GM23248 (cell line): ENCODE measurements at places on chromosomes 4 and X. TPM values are rescaled to one million over a fixed set of nuclear protein-coding genes. Genes with fewer than 3 reads are reported as not detected.

GRCh38 chrX:70485466-70485865 lies 40.8 kb downstream of the DLG3 start:
- no peaks in the 10 kb centered on the region for H3K4me1 ChIP-seq
- no peaks in the 10 kb centered on the region for H3K27me3 ChIP-seq
- no peak overlapping the region for H3K27ac ChIP-seq
- no peaks in the 10 kb centered on the region for H3K36me3 ChIP-seq
- DNase-seq = no peak

GRCh38 chrX:19986531-19986930 lies 4.3 kb downstream of the BCLAF3 start:
- no peak for DNase-seq
- H3K27me3 ChIP-seq = no peaks in the 10 kb centered on the region
- H3K36me3 ChIP-seq = no peaks in the 10 kb centered on the region
- no peak overlapping the region for H3K4me3 ChIP-seq

GRCh38 chrX:38103857-38104812 lies 97.8 kb downstream of the SYTL5 start:
- no peaks in the 10 kb centered on the region for H3K27me3 ChIP-seq
- H3K4me1 ChIP-seq = no peaks in the 10 kb centered on the region
- no peaks in the 10 kb centered on the region for H3K36me3 ChIP-seq
- no peak overlapping the region for H3K4me3 ChIP-seq

GRCh38 chrX:4379071-4379470 lies 665.6 kb upstream of the PRKX start:
- H3K4me3 ChIP-seq = no peak overlapping the region
- H3K4me1 ChIP-seq = no peaks in the 10 kb centered on the region
- DNase-seq = no peak
- H3K27ac ChIP-seq = no peak overlapping the region

DNA sequence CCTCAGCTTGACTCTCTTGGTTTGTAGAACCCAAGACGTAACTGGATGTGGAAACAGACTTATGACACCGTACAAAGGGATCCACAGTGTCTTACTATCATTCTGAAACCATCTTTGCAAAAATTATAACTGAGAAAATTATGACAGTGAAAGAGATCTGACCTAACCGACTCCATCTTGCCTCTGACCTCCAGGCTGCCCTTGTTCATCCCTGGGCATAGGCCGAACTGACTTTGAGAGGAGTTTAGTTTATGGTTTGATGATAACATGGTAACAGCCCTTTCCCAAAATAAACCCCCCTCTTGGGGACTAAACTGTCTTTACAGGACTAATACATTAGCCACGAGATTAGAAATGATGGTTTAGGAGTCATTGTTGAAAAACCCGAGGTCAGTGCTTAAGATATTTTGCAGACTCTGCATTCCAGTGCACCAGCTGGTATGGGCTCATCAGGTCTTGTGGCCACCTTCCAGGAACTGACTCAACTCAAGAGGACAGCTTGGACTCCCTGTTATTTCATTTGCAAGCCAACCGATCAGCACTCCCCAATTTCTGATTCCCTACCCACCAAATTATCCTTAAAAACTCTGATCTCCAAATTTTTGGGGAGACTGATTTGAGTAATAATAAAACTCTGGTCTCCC lies 49.6 kb downstream of the CASP3 start:
- H3K4me1 ChIP-seq = no peaks in the 10 kb centered on the region; the same call in 1 of the 2 replicates
- H3K4me3 ChIP-seq = no peak overlapping the region
- 0 out of 2 replicates have a peak overlapping the region, but pooled peaks have one; percentile 7 for H3K27ac ChIP-seq
- DNase-seq = peak; percentile 89
- no peaks in the 10 kb centered on the region for H3K36me3 ChIP-seq

GRCh38 chr4:94365304-94365703 lies 22.7 kb upstream of the HPGDS start:
- no peak overlapping the region for H3K4me3 ChIP-seq
- no peak overlapping the region for H3K27ac ChIP-seq
- DNase-seq = no peak
- no peaks in the 10 kb centered on the region for H3K4me1 ChIP-seq
- H3K27me3 ChIP-seq = no peaks in the 10 kb centered on the region; the same call in 1 of the 2 replicates

- peak overlapping the region; percentile 53 for H3K27ac ChIP-seq
- no peaks in the 10 kb centered on the region; the same call in 1 of the 2 replicates for H3K36me3 ChIP-seq
- DNase-seq = no peak
- no peaks in the 10 kb centered on the region for H3K27me3 ChIP-seq
Measured at GRCh38 chrX:134544513-134545151, 84.7 kb downstream of the HPRT1 start.

GRCh38 chrX:54891573-54891972 lies 29.1 kb upstream of the TRO start:
- H3K4me3 ChIP-seq = no peak overlapping the region
- no peaks in the 10 kb centered on the region for H3K4me1 ChIP-seq
- DNase-seq = peak; percentile 52

- no peaks in the 10 kb centered on the region for H3K36me3 ChIP-seq
- H3K4me1 ChIP-seq = no peaks in the 10 kb centered on the region
- no peaks in the 10 kb centered on the region for H3K27me3 ChIP-seq
- no peak overlapping the region for H3K27ac ChIP-seq
- no peak overlapping the region for H3K4me3 ChIP-seq
Measured at GRCh38 chr4:9933956-9934355, 87.3 kb downstream of the SLC2A9 start.

GRCh38 chr4:170599894-170600293 lies 510.1 kb upstream of the AADAT start:
- no peaks in the 10 kb centered on the region for H3K27me3 ChIP-seq
- no peaks in the 10 kb centered on the region for H3K4me1 ChIP-seq
- no peak overlapping the region for H3K27ac ChIP-seq
- no peaks in the 10 kb centered on the region for H3K36me3 ChIP-seq
- no peak for DNase-seq
- no peak overlapping the region for H3K4me3 ChIP-seq

DNA sequence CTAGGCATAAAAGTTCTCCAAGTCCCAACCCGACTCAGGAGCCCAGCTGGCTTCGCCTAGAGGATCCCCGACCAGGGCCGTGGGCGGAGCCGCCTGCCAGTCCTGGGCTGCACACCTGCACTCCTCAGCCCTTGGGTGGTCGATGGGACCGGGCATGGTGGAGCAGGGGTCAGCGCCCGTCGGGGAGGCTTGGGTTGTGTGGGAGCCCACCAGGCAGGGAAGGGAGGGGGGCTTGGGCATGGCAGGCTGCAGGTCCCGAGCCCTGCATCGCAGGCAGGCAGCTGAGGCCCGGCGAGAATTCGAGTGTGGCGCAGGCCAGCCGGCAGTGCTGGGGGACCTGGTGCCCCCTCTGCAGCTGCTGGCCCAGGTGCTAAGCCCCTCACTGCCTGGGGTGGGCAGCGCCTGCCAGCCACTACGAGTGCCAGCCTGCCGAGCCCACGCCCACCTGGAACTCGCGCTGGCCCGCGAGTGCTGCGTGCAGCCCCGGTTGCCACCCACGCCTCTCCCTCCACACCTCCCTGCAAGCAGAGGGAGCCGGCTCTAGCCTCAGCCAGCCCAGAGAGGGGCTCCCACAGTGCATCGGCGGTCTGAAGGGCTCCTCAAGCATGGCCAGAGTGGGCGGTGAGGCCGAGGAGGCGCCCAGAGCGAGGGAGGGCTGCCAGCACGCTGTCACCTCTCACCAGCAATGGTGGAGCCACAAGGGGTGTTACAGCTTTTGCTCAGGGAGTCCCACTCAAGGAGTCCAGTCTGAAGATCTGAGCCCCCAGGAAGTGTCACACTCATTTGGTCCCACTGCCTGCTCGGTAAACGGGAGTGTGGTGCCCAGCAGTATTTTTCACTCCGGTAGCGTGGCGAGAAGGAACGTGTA lies 38.9 kb downstream of the SPRY1 start:
- H3K27me3 ChIP-seq = no peaks in the 10 kb centered on the region; the same call in 1 of the 2 replicates
- H3K36me3 ChIP-seq = no peaks in the 10 kb centered on the region
- no peak overlapping the region for H3K4me3 ChIP-seq
- no peaks in the 10 kb centered on the region for H3K4me1 ChIP-seq
- H3K27ac ChIP-seq = no peak overlapping the region
- no peak for DNase-seq

DNA sequence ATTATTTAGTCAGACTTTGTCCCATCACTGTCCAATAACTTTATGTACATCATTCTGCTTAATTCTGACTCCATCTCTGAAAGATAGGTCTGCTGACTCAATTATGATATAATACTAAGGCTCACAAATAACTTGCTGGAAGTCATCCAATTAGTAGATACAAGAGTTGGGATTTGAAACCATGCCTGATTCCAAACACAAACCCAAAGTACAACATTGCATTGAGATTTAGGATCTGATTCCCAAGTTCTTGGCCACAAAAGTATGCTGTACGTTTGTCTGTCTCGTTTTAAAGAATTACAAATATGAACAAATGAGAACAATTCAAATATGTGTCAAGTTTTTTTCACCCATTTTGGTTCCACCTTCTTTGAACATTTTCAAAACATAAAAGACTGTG lies 108.8 kb downstream of the AMELX start:
- H3K27ac ChIP-seq = no peak overlapping the region
- H3K4me3 ChIP-seq = no peak overlapping the region
- H3K27me3 ChIP-seq = no peaks in the 10 kb centered on the region
- no peak for DNase-seq

DNA sequence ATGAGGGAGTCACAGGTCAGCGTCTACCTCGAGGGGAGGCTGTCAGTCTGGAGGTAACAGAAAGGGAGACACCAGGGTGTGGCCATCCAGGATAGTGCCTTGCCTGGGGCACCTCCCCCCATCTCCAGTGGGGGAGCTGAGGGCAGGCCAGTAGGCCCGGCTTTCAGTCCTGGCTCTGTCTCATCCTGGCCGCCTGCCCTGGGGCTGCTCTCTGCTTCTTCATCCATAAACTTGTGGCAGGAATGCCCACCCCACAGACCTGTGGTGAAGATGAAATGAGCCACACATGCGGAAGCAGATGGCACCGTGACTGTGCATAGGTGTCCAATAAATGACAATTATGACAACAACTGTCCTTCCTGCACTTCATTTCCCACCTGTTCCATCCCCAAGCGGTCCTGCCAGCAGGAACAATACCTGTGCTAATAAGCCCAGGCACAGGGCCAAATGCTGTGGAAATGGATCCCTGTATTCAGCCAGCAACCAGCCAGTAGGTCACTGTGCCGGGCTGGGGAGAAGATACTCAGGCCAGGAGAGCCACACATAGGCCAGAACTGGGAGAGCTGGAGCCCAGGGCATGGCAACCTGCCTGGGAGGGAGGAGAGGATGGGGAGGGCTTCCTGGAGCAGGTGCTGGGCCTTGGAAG lies 30.2 kb downstream of the TRO start:
- no peaks in the 10 kb centered on the region for H3K4me1 ChIP-seq
- no peaks in the 10 kb centered on the region for H3K27me3 ChIP-seq
- no peak for DNase-seq
- H3K27ac ChIP-seq = no peak overlapping the region
- no peak overlapping the region for H3K4me3 ChIP-seq

DNA sequence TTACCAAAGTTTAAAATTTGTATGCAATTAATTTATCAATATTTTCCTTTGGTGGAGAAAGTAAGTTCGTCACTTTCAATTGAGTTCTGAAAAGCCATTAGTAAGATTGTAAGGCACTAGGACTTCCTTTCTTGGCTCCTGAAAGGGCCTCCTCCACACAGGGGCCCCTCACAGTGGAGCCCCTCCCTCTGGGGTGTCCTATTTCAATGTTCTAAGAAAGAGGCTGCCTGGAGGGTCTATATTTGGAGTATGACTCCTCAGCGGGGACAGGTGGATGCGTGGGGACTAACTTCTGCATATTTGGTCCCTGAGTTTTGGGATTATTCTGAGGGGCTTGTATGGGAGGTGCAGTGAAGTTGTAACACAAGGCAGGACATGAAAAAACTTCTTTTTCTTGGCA lies 1.6 kb upstream of the ARMCX4 start:
- H3K36me3 ChIP-seq = no peaks in the 10 kb centered on the region
- H3K27ac ChIP-seq = no peak overlapping the region
- no peaks in the 10 kb centered on the region for H3K4me1 ChIP-seq
- no peak for DNase-seq

- H3K27ac ChIP-seq = no peak overlapping the region
- no peaks in the 10 kb centered on the region for H3K27me3 ChIP-seq
- no peak for DNase-seq
- H3K4me1 ChIP-seq = peaks cover 6% of the 10 kb centered on the region
Measured at GRCh38 chr4:38710053-38710452, 46.1 kb downstream of the KLF3 start.

- no peaks in the 10 kb centered on the region for H3K27me3 ChIP-seq
- H3K27ac ChIP-seq = no peak overlapping the region
- no peak for DNase-seq
- no peaks in the 10 kb centered on the region for H3K4me1 ChIP-seq
- H3K36me3 ChIP-seq = no peaks in the 10 kb centered on the region
Measured at GRCh38 chr4:102064747-102065442, 274.4 kb downstream of the BANK1 start.

DNA sequence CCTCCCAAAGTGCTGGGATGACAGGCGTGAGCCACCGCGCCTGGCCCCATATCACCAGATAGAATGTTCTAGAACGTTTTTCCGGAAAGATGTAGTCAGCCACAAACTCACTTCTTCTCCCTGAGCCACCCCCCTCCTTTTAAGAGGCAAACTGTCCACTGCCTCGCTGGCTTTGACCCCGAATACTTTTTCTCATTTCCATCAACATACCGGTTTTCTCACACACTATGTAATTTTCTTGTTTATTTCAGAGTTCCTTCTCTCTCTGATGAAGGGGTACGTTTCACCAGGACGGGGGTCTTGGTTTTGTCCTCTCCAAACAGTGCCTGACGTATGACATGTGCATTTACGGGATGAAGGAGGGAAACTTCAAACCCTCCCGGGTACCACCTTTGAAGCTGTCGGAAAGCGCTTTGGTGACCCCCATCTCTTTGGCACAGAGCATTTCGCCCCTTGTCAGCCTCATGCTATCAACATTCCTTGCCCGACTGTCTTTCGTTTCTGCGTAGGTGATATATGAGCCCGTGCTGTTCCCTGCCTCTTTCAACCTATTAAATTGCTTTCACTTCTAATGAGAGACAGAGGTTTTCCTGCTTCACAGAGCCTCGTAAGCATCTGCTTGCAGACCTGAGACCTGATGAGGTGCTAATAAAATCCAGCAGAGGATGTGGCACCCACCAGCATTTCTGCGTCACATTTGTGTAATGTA lies 73.8 kb downstream of the CRLF2 start:
- H3K4me3 ChIP-seq = no peak overlapping the region
- H3K36me3 ChIP-seq = no peaks in the 10 kb centered on the region
- no peaks in the 10 kb centered on the region for H3K27me3 ChIP-seq

The ELF4 gene
- 16.5 and 19.2 TPM in 2 replicates for total RNA-seq

The SNCA gene
- not detected in 2 replicates for total RNA-seq

The ARAP2 gene
- not detected in 2 replicates for total RNA-seq

The SAGE1 gene
- not detected in 2 replicates for total RNA-seq

The DMRTC1 gene
- not detected in 2 replicates for total RNA-seq

The HAND2 gene
- total RNA-seq = 11.2 and 13.4 TPM in 2 replicates

The MTMR8 gene
- total RNA-seq = not detected in 2 replicates
